ENCODE measurements at places on chromosomes 7 and 10. TPM values are rescaled to one million over a fixed set of nuclear protein-coding genes. Genes with fewer than 3 reads are reported as not detected.

Gene UPK3B
- total RNA-seq = 0.93 TPM

Gene C10orf62
- total RNA-seq = not detected

Gene TMEM229A
- 2.1 TPM for total RNA-seq

- DNase-seq = no peak
Measured at GRCh38 chr10:89206402-89207180, 526 bp downstream of the CH25H start.

DNA sequence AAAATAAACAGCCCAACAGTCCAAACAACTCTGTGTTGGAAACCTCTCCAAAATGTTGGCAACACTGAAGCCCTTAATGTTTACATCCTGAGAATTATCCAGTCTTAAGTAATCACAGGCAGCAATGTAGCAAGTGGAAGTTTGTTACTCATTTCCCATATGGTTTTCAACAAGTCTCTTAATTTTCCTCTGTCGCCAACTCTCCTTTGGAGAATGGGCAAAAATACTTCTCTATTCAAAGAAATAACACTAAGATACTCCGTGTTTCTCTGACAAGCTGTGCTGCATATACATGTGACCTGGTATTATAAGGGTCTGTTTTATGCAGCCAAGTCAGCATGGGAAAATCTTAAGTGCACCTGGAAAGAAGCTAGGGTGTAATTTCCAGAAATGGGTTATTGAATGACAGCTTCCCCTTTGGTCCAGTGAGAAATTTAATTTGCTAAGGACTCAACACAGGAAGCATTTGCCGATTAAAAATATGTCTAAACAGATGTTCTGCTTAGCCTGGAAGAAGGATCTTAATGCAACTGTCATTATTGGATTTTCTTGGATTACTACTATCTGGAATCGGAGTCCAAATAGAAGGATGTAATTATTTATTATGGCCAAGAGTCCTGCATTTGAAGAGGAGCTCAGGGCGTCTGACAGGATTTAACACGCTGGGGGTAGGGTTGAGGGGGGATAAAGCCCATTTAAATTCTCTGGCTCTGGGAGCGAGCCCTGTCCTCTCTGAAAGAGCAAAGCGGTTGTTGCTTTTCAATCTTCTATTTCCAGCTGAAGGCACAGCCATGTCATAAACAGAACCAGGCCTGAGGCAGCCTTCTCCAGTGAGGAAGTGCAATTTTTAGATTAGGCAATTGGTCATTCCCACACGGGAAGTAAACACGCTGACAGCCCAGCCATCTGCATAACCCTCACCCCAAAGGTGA is 73.1 kb downstream of the TLL2 start:
- DNase-seq = no peak

- no peak for DNase-seq
Measured at GRCh38 chr7:103929901-103930311, 59.6 kb downstream of the RELN start.

DNA sequence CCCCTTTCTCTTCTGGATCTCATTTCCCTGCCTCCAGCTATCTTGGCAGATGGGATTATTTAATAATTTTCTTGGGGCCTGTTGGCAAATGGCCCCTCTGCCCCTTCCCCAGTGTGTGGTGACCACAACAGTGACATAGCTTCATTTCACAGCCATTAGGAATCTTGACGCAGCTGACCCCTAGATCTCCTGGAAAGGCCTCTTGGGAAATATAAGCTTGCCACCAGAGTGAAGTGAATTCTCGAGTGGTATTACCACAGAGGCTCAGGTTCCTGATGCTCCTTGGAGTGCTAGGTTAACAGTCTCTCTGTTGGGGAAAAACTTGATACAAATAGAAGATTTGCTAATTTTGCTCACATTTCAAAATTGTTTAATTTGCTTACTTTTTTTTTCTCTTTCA is 57.8 kb downstream of the AUTS2 start:
- DNase-seq = no peak

GRCh38 chr7:104142147-104142546 is 65.7 kb downstream of the ORC5 start:
- no peak for DNase-seq

- DNase-seq = no peak
Measured at GRCh38 chr10:13872411-13872810, 285.6 kb downstream of the PRPF18 start.

GRCh38 chr7:129535896-129536295 is 33.6 kb downstream of the SMKR1 start:
- no peak for DNase-seq
